Calu3 (cell line): ENCODE measurements at places on chromosomes 11 and 22. TPM values are rescaled to one million over a fixed set of nuclear protein-coding genes. Genes with fewer than 3 reads are reported as not detected.
A peak's percentile ranks its signal among the peaks of the same experiment; 100 is the strongest.

GRCh38 chr11:62725646-62726045, 1.6 kb downstream of the HNRNPUL2 start:
- H3K36me3 ChIP-seq = peaks cover 83% of the 10 kb centered on the region
- peak overlapping the region; percentile 83 for H3K27ac ChIP-seq
- no peak for DNase-seq
- no peaks in the 10 kb centered on the region for H3K27me3 ChIP-seq
- peak overlapping the region; percentile 89 for H3K4me3 ChIP-seq
- H3K4me1 ChIP-seq = peaks cover 11% of the 10 kb centered on the region

GRCh38 chr11:79116600-79116999, 324.2 kb downstream of the TENM4 start:
- no peak overlapping the region for H3K4me3 ChIP-seq
- no peak overlapping the region for H3K27ac ChIP-seq
- H3K36me3 ChIP-seq = no peaks in the 10 kb centered on the region

- no peaks in the 10 kb centered on the region for H3K27me3 ChIP-seq
- H3K36me3 ChIP-seq = peaks cover 70% of the 10 kb centered on the region
- peak overlapping the region; percentile 90 for H3K27ac ChIP-seq
- peak overlapping the region; percentile 29 for H3K4me3 ChIP-seq
- peak; percentile 62 for DNase-seq
Observed at GRCh38 chr22:42970029-42970428, 44.9 kb downstream of the PACSIN2 start.

TMEM191B gene
- 2.4 TPM in 1 of 2 replicates, not detected in the other for total RNA-seq

SOX6 gene
- total RNA-seq = 18.4 and 22.0 TPM in 2 replicates

DNA sequence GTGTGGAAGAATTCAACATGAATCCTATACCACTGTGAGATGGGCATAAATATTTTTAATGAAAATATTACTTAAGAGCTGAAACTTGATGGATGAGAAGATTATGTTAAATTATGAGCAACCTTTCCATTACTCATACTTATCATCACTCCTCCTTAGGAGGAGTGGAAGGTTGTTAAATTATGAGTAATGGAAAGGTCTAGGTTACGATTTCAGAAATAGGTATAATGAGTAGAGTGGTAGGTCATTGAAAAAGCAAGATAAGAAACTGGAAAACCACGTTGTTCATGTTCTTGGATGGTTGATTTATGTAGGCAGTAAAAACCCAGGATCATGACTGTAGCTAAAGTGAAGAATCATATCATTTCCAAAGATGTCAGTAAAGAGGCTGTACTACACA, 973.2 kb upstream of the RAG2 start:
- DNase-seq = no peak
- no peaks in the 10 kb centered on the region for H3K27me3 ChIP-seq
- H3K27ac ChIP-seq = no peak overlapping the region
- H3K4me3 ChIP-seq = no peak overlapping the region

GSTT2B gene
- 3.6 and 5.4 TPM in 2 replicates for total RNA-seq

SLC22A12 gene
- not detected in 2 replicates for total RNA-seq

GRCh38 chr11:1049431-1049891, 12.9 kb upstream of the MUC6 start:
- H3K36me3 ChIP-seq = peaks cover 7% of the 10 kb centered on the region
- H3K27me3 ChIP-seq = peaks cover 42% of the 10 kb centered on the region
- no peak overlapping the region for H3K4me3 ChIP-seq

GRCh38 chr11:59660621-59661020, 8.2 kb downstream of the PATL1 start:
- H3K4me3 ChIP-seq = no peak overlapping the region
- H3K27ac ChIP-seq = no peak overlapping the region
- no peak for DNase-seq
- no peaks in the 10 kb centered on the region for H3K27me3 ChIP-seq
- H3K36me3 ChIP-seq = peaks cover 38% of the 10 kb centered on the region
- H3K4me1 ChIP-seq = peaks cover 25% of the 10 kb centered on the region

- peaks cover 9% of the 10 kb centered on the region for H3K4me1 ChIP-seq
- no peak overlapping the region for H3K27ac ChIP-seq
- no peak for DNase-seq
- peaks cover 18% of the 10 kb centered on the region for H3K36me3 ChIP-seq
Observed at GRCh38 chr11:14359501-14360031, 583 bp upstream of the RRAS2 start.

DNA sequence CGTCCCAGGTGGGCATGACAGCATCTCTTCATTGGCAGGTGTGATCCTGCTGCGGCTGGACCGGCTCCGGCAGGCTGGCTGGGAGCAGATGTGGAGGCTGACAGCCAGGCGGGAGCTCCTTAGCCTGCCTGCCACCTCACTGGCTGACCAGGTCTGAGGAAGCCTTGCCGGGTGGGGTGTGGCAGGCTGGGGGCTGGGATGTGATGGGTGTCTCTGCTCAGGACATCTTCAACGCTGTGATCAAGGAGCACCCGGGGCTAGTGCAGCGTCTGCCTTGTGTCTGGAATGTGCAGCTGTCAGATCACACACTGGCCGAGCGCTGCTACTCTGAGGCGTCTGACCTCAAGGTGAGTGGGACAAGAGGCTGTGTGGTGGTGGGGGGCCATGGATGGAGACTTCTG, 3.5 kb downstream of the LARGE2 start:
- DNase-seq = no peak
- no peak overlapping the region for H3K27ac ChIP-seq
- no peaks in the 10 kb centered on the region for H3K27me3 ChIP-seq
- H3K36me3 ChIP-seq = peaks cover 23% of the 10 kb centered on the region
- H3K4me3 ChIP-seq = no peak overlapping the region

DNA sequence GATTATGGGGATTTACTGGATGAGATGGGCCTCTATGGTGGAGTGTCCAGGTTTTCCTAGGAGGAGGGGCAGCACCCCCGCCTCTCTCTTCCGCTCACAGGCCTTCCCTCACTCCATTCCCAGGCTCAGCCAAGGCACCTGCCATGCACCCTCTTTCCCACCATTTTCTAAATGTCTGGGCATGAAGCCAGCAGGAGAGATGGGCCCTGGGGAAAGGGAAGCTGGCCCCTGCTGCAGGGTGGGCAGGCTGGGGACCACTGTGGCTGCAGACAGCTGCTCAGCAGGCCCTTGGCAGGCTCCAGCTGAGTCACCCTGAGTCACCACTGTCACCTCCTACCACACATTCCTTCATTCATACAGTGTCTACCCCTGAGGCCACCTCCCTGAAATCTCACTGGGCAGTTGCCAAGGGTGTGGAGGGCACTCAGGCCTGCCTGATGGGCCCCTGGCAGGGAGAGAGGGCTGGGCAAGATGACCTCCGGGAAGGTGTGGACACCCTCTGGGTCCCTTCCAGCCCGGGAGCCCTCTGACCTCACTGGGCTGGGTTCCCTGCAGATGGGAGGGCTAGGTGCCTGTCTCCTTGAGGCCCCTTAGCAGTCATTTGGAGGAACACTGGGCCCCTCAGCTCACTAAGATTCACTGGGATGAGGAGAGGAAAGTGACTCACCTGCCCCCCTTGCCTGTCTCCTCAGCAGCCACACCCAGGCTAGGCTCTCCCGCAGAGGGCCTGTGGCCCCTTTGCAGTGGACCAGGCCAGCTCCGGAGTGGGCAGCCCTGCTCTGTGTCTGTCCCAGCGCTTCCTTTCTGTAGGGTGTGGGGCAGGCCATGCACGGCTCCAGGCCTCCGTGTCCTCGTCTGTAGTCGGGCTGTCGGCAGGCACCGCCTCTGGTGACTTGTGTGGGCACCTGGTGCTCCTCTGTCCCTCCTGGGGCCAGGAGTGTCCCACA, 7.8 kb downstream of the MYEOV start:
- peaks cover 85% of the 10 kb centered on the region for H3K4me1 ChIP-seq
- H3K4me3 ChIP-seq = peak overlapping the region; percentile 0
- H3K36me3 ChIP-seq = peaks cover 90% of the 10 kb centered on the region
- H3K27me3 ChIP-seq = no peaks in the 10 kb centered on the region

SHISAL1 gene
- total RNA-seq = not detected in 2 replicates

POU2AF2 gene
- total RNA-seq = 0.35 TPM in 1 of 2 replicates, not detected in the other

- peaks cover 6% of the 10 kb centered on the region for H3K27me3 ChIP-seq
- H3K36me3 ChIP-seq = no peaks in the 10 kb centered on the region
- DNase-seq = no peak
- peaks cover 18% of the 10 kb centered on the region for H3K4me1 ChIP-seq
- no peak overlapping the region for H3K4me3 ChIP-seq
- H3K27ac ChIP-seq = no peak overlapping the region
Observed at GRCh38 chr11:15107730-15108515, 6.8 kb upstream of the INSC start.

- no peak for DNase-seq
- no peak overlapping the region for H3K27ac ChIP-seq
- no peaks in the 10 kb centered on the region for H3K4me1 ChIP-seq
- no peak overlapping the region for H3K4me3 ChIP-seq
- peaks cover 8% of the 10 kb centered on the region for H3K27me3 ChIP-seq
Observed at GRCh38 chr11:7968686-7969085, 3.4 kb upstream of the NLRP10 start.

CBLIF gene
- total RNA-seq = not detected in 2 replicates

DNA sequence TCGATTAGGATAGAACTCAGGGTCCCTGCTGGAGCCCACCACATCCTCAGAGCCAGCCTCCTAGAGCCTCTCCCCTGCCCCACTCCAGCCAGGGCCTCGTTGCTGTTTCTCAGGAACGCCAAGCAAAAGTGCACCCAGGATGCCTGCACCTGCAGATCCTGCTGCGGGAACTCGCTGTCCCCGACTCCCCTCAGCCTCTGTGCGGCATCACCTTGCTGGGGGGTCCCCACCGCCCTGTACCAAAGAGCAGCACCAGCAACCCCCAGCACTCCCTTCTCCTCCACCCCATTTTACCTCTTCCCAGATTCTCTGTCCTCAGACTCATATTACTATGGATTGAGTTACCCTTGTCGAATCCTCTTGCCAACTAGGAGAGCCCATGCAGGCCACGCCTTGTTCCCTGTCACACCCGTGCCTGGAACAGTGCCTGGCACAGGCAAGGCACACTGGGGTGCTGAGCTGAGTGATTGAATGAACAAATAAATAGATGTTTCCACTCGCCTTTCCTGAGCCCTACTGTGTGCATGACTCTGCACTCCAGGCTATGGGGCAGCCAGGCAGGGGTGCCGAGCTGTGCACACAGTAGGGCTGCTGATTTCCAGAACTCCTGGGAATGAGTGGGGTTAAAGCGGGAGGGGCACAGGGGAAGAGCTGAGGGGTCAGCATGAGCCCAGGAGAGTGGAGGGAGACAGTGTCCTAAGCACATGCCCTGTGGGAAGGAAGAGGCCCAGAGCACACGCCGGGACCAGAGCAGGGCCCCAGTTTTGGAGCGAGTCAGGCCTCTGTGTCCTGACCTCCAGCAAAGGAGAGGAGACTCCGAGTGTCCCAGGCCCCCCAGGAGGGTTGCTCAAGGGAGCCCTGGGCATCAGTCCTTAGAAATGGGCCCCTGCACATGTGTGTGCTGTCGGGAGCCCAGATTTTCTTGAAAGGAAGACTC, 44.3 kb downstream of the LINC01488 start:
- H3K27me3 ChIP-seq = peaks cover 15% of the 10 kb centered on the region
- no peaks in the 10 kb centered on the region for H3K4me1 ChIP-seq
- no peak for DNase-seq
- no peaks in the 10 kb centered on the region for H3K36me3 ChIP-seq
- no peak overlapping the region for H3K27ac ChIP-seq

DNA sequence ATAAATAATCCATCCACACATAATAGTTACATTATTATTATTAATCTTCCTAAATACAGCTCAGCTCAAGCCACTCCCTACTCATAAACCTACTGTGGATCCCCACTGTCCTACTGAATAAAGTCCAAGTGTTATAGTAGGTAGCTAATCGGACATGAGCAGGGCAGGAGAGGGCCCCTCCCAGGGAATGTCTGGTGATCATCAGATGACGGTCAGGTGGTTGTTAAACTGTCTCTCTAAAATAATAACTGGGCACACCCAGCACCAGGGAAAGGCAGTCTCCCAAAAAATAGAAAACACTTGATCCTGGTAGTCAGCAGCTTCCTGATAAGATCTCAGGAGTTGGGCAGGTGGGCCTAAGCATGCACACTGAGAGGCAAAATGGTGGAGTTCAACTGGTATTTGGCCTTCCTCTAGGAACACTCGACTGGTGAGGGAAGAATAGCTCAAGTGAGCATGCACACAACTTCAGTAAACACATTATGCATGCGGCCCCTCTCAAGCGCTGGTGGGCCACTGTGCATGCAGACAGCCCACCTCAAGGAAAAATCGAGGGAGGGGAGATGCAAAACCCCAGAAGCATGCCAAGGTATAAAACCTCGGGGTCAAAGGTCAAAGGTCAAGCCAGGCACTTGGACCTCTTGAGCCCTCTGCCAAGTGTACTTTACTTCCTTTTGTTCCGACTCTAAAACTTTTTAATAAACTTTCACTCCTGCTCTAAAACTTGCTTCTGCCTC, 65.0 kb downstream of the LRRC32 start:
- DNase-seq = no peak
- H3K36me3 ChIP-seq = no peaks in the 10 kb centered on the region

NFAM1 gene
- 0.39 and 0.50 TPM in 2 replicates for total RNA-seq

PRDM11 gene
- 8.1 and 11.5 TPM in 2 replicates for total RNA-seq

SPON1 gene
- not detected in 2 replicates for total RNA-seq

DNA sequence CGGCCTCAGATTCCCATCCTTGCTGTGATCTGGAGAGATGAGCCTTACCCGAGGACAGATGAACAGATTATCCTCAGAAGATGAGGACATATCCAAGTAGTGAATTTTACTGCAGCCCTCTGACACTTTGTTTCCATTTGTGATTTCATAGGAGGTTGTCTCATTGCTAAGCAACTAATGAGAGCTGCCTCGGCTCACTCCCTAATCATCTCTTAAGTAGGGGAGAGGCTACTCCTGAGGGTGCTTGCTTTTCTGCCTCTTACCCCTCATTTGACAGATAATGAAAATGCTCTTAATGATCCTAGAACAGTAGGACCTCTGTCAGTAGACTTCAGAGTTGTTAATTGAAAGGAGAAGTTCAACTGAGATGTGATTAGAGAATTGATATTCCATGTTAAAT, 150.9 kb downstream of the TBC1D22A start:
- H3K27ac ChIP-seq = no peak overlapping the region
- DNase-seq = no peak
- H3K4me3 ChIP-seq = no peak overlapping the region
- no peaks in the 10 kb centered on the region for H3K27me3 ChIP-seq
- H3K4me1 ChIP-seq = no peaks in the 10 kb centered on the region

GRCh38 chr11:60756307-60757032, at the start of gene MS4A15:
MS4A15 (plus strand) TSS chr11:60756867; CDS start chr11:60763734, 6,867 bp downstream.
- no peak within 1 kb of the TSS for H3K27ac ChIP-seq
- peak; percentile 41 for DNase-seq
- no peaks in the 10 kb centered on the region for H3K4me1 ChIP-seq
- H3K27me3 ChIP-seq = peaks cover 73% of the 10 kb centered on the region

- peaks cover 13% of the 10 kb centered on the region for H3K4me1 ChIP-seq
- peaks cover 73% of the 10 kb centered on the region for H3K27me3 ChIP-seq
- DNase-seq = no peak
- peaks cover 8% of the 10 kb centered on the region for H3K36me3 ChIP-seq
Observed at GRCh38 chr22:37377927-37378326, 49.4 kb downstream of the ELFN2 start.

RAG2 gene
- total RNA-seq = not detected in 2 replicates

B4GALNT4 gene
- total RNA-seq = 1.9 and 4.6 TPM in 2 replicates

KDM4E gene
- total RNA-seq = not detected in 2 replicates

DNA sequence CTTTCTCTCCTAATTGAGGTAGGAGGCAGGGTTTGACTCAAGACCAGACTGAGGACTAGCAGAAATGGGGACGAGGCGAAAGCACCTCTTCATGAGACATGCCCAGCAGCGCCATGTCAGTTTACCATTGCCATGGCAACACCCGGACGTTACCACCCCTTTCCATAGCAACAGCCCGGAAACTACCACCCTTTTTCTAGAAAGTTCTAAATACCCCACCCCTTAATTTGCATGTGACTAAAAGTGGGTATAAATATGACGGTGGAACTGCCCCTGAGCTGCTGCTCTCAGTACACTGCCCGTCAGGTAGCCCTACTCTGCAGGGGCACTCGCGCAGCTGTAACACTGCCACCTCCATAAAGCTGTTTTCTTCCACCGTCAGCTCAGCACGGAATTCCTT, 5.9 kb upstream of the RAC2 start:
- H3K27ac ChIP-seq = no peak overlapping the region
- H3K4me3 ChIP-seq = no peak overlapping the region
- no peaks in the 10 kb centered on the region for H3K36me3 ChIP-seq
- H3K27me3 ChIP-seq = no peaks in the 10 kb centered on the region
